ENCODE measurements at places on chromosomes 16 and 17.

DNA sequence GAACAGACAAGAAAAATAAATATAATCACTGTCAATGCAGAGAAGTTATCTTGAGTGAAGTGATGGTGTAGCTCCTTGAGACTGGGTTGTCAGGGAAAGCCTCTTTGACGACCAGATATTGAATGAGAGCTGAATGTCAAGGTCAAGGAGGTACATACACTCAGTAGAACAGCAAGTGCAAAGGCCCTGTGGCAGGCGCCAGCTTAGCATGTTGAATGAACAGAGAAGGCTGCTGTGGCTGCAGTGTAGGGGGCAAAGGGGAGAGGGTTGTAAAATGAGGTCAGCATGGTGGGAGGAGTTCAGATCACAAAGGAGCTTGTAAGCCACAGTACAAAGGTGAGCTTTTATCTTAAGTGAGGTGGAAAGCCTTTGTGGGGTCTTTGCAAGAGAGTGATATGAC, 111.5 kb downstream of the ZFHX3 start:
- no peak for DNase-seq

DNA sequence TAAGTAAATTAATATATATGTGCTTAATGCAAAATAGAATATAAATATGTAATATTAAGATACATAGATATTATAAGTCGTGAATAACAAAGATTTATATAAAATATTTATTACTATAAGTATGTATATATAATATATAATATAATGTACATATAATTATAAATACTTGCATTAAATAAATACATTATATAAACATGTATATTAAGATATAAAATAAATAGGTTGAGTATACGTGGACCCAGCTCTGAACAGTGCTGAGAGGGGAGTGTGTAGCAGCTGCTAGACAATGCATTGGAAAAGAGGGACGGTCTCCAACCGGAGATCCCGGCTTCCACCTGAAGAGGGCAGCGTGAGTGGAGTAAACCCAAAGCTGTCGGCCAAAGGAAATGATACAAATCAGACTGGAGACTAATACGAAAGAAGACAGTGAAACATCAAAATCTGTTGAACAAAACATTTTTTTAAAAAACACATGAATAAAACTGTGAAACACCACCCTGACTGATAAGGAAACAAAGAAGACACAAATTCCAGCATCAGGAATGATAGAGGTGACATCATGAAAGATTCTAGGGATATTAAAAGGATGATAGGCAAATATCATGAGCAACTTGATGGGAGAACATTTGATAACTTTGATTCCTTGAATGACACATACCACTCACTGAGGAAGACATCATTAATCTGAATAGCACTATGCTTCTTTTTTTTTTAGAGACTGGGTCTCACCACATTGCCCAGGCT, 125.4 kb upstream of the CHMP6 start:
- peak; percentile 83 for DNase-seq

DNA sequence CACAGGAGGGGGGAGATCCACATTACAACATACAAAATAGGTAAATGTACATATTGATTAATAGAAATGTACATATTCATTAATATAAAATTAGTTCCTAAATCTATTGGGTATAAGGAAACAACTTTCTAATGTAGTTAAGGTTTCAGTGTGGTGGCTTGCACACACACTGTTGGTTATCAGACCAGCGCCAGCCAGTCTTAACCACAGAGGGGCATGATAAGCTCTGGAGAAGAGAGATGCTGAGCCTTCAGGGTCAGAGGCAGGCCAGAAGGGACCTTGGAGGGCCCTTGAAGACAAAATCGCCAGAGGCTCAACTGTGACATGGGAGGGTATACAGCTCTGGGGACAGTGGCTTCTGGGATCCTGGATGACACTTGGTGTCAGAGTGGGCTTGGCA, 10.9 kb upstream of the ZFP90 start:
- DNase-seq, result no peak

DNA sequence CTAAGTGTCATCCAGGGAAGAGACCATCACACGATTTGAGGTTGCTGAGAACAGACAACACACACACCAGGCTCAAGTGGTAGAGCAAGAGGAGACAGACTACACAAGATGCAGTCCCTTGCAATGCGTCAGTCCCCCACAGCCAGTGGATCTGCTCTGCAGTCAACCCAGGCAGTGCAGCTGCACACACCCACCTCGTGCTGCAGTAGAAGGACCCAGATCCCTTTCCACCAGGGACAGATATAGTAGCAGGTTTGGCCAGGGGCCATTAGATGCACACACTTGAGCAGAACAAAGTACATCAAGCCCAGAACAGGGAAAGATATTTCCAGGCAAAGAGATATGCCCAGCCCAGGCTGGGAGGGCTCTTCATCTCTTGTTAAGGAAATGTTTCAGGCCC, 112.9 kb downstream of the GRIN2A start:
- DNase-seq, result no peak

- DNase-seq, result no peak
Observed at GRCh38 chr17:3025421-3026124, 37.8 kb downstream of the OR1D5 start.

DNA sequence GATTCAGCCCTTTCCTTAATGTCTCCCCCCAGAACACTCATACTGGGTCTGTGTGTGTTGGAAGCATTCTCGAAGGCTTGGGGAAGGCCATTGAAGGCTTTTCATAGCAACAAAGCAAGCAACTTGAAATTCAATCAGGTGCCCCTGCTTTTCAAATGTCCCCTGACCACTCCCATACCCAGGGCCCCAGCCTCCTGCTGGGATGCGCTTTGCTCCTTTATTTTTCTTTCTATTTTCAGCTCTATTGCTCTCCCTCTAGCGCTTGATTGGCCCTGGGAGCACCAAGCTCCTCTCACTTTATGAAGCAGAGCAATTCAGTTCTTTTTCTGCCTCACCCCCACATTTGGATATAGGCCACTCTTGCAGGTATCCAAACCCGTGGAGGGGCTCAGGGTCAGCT, 92.0 kb downstream of the WSCD1 start:
- DNase-seq, result peak; percentile 28

DNA sequence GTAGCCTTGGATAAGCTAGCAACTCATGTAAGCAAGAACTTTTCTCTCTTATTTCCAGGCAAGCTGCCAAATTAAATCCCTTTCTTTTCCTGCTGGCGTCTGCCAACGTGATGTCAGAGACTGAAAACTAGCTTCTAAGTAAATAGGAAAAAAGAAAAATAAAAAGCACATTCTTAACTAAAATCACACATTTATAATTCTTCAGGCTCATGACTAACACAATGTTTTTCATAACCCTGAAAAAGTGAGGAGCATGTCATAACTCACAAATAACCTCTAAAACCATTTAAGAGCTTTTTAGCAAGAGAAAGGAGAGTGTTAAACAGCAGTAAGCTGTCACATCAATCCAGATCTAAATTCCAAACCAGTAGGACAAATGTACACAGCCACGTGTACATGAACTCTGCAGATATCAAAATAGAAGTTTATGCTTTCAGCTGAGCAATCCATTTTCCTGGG, 110.0 kb downstream of the N4BP1 start:
- DNase-seq, result no peak

DNA sequence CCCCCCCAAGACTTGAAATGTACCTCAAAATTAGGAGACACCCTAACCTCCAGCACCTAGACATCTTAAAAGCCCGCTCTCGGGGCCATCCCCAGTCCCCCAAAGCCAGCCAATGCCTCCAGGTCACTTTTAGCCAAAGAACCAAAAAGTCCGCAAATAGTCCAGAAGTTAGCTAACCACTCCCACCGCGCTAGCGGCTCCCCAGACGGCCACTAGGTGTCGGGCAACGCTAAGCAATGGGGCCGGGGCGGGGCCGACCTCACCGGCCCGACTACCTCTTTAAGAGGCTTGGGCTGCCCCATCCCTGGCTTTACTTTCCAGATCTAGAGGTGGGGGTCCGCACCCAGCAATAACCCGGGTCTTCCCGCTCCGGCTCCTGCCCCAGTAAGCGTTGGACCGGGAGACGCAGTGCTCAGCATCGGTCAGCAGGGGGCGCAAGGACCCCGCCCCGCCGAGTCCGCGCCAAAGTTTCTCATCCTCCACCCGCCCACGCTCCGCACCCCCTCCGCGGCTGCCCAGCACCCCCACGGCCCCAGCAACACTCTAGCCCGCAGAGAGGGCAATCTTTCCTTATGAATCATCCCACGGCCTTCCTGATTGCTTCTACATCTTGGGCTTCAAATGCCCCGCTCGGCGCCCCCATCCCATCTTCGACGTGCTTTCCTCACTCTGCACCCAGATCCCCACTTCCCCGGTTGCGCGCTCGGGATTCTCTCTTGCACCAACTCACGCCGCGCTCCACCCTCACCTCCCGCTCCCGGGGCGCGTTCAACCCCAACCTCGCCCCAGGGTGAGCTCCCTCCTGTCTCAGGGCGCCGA, 765 bp downstream of the COL1A1 start:
- DNase-seq, result peak; percentile 89

DNA sequence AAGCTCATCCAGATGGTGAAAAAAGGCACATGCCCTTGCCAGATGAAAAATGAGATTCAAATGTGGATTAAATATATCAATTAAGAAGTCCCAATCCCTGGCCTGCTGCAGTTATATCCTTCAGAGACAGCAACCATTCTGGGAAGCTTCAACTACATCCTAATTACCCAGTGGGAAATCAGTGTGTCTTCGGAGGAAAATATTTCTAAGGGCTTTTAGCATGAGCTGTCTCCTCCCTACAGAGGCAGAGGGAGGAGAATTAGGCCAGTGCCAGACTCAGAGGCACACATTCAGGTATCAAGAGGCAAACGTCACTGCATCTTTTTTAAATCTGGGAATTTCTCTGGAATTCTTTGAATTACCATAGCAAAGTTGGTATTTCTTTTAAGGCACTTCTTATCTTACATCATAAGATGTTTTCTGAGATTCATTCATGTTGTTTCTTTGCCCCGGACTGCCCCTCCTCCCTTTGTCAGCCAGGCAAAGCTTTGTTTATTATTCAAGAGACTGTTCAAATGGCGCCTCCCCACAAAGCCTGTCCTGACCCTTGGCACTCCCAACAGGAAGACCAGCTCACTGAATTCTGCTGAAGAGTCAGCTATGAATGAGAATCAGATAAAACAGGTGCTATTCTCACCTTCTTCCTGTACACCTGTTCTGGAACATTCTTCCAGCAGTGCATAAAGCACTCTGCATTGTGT, 38.3 kb upstream of the SMPD3 start:
- DNase-seq, result no peak

DNA sequence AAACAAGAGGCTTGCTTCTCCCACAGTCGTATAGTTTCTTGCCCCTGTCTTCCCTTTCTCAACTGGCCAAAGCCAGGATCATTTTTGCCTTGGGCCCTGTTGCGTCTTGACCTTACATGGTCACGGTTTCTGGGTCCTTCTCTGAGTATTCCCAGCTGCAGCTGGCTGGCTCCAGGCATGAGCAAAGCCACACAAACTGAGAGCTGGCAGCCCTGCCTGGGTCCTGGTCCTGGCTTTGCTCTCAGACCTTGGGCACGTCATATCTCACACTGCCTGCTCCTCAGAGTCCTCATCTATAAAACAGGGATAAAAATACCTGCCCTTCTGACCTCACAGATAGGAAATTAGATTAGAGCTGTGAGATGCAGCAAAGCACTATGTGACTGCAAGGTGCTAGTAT, 277.6 kb downstream of the CBLN1 start:
- DNase-seq, result no peak

GRCh38 chr17:50076591-50077235, 18.4 kb upstream of the PDK2 start:
- no peak for DNase-seq

- DNase-seq, result no peak
Observed at GRCh38 chr17:38511150-38512108, 83.2 kb downstream of the ARHGAP23 start.

GRCh38 chr17:81403671-81404534, 8.6 kb downstream of the BAHCC1 start:
- no peak for DNase-seq

GRCh38 chr17:12395733-12396354, 269.8 kb upstream of the MYOCD start:
- peak; percentile 59 for DNase-seq
